ENCODE measurements at places on chromosomes 2 and 18.
A peak's percentile ranks its signal among the peaks of the same experiment; 100 is the strongest.

GRCh38 chr2:187748958-187749357, 194.7 kb upstream of the TFPI start:
- DNase-seq, result no peak

GRCh38 chr2:200393191-200393590, 86.7 kb downstream of the SPATS2L start:
- DNase-seq, result no peak

- no peak for DNase-seq
Measured at GRCh38 chr2:144323946-144324345, 196.0 kb downstream of the ZEB2 start.

- DNase-seq, result no peak
Measured at GRCh38 chr2:233892793-233893192, 24.4 kb upstream of the TRPM8 start.

- no peak for DNase-seq
Measured at GRCh38 chr2:117618607-117619006, 195.9 kb upstream of the DDX18 start.

DNA sequence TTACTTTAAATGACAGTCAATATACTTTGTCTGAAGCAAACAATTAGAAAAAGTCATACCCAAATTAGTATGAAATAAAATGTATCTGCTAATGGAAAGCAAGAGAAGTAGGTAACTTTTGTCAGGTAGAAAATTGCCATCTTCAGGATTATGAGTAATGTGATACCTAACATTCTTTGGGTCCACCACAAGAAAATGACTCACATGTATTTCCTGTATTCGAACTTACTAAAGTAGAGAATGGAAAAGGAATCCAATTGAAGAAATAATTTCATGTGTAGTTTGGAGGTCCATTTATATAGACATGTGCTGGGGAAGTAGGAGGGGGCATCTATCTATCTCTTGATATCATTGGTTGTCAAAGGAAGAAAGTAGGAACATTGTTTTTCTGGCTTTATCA, 636.2 kb upstream of the CHAC2 start:
- DNase-seq, result no peak

- no peak for DNase-seq
Measured at GRCh38 chr2:216789081-216789480, 70.8 kb downstream of the TNP1 start.

- peak; percentile 26 for DNase-seq
Measured at GRCh38 chr2:43073401-43073825, 153.0 kb downstream of the ZFP36L2 start.

GRCh38 chr2:187390891-187391290, 57.2 kb downstream of the CALCRL start:
- no peak for DNase-seq

DNA sequence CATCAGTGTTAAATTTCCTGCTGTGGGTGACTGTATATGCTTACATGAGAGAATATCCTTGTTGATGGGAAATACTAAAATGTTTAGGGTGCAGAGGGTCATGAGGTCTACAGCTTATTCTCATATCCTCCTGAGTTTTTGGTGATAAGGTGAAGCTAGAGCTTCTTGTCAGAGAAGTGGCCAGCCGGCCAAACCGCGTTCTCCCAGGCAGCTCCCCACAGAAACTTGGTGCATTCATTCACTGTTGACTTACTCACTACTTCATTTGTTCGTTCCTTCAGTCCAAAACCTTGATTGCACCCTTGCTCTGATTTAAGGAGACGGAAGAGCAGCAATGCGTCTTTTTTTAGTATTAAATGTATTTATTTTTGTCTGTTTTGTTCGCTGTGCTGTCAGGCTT, 8.7 kb downstream of the SNED1 start:
- no peak for DNase-seq

DNA sequence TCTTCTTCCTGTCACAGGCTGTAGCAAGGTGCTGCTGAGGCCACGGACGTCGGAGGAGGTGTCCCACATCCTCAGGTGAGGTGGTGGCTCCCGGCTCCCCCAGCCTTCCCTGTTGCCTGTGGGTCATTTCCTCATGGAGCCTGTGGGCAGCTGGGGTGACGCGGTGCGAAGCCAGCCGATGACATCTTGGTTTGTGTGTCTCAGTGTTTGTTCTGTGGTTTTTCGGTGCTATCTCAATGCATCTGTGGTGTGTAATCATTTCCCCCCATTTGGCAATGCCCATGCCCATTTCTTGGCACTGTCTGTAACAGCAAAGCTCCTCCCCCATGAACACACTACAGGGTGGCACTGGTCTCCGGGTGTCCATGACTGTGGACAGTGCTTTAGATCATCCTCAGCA, 6.6 kb downstream of the D2HGDH start:
- peak; percentile 72 for DNase-seq

DNA sequence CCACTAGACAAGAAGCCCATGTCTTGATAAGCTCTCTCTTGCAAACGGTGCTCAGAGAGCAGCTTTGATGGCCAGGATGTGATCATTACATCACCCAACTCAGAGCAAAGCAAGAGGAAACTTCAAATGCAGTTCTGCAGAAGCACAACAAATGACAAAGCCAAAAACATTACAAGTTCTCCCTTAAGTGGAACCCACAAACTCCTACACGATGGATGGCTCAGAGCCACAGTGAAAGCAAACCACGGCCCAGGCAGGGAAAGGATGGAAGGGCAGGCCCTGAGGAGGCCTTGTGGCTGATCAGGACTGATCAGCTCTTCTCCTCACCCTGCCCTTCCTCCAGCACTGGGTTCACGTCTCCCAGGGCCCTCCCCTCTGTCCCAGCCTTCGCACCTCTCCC, 326.4 kb downstream of the EIPR1 start:
- DNase-seq, result no peak

- no peak for DNase-seq
Measured at GRCh38 chr2:197793456-197793855, 8.3 kb upstream of the BOLL start.

GRCh38 chr18:13241893-13242175, 23.3 kb downstream of the LDLRAD4 start:
- DNase-seq, result no peak

DNA sequence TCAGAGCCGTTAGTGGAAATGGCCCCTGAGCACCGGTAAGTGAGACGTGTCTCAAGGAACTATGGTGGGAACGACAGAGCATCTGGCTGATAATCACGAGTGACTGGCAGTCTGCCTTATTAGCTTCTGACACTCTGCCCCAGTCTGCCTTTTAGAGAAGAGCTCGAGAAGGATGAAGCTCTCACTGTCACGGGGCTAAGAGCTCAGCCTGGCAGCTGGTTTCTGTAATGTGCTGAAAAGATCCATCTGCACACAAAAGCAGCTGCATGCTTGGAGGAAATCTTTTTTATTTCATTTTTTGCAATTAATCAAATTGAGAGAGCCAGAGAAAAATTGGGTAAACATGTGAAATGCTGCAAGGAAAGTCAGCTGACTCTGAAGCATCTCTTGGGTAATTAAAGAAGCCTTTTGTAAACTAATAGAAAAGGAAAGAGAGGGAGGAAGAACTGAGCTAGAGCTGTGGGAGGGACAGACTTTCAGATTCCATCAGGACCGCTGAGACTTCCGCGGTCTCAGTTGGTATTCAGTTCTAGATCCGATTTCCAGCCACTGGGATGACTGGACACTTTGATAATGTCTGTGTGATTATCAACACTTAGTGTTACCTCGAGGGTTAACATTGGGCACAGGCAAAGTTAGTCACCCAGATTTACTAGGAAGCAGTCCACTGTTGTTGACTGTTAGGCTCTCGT, 24.4 kb downstream of the MBP start:
- peak; percentile 92 for DNase-seq

- no peak for DNase-seq
Measured at GRCh38 chr2:133344849-133345248, 223.4 kb downstream of the NCKAP5 start.

- peak; percentile 87 for DNase-seq
Measured at GRCh38 chr2:86358957-86359356, 21.5 kb upstream of the REEP1 start.

DNA sequence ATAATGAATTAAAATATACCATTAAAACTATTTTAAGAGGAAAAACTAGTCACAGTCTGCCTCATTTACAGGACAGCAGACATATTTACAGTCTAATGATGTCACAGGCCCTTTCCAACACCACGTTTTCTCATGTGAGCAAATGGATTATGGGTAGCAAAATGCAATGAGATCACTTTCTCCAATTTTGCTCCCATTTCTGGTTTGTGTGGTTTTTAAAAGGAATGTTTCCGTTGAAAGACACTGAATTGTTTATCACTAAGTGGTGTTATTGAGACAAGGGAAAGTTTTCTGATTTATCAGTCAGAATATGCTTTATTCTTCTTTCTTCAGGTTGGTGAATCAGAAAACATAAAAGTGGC, 11.4 kb upstream of the NR4A2 start:
- no peak for DNase-seq

GRCh38 chr18:9539283-9539682, 64.0 kb downstream of the RALBP1 start:
- DNase-seq, result no peak

GRCh38 chr18:70931942-70932814, 643.3 kb downstream of the SOCS6 start:
- DNase-seq, result peak; percentile 21

DNA sequence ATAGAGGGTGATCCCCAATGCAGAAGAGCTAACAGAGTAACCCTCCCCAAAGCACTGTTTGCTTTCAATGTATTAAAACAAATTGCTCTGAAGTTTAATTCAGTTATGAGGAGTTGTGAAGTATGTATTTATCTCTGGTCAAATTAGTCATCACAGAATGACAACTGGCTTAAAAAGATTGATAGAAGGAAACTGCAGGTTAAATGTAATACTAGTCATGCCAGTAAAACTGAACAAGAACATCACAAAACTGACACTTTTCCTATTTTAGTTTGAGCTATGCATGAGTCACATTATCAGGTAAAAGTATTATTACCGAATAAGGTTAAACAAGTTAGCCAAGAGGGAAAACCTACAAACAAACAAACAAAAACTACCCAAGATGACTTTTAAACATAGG, 99.0 kb upstream of the ACVR1C start:
- DNase-seq, result no peak

- no peak for DNase-seq
Measured at GRCh38 chr2:111249806-111250205, 129.1 kb downstream of the BCL2L11 start.

- DNase-seq, result peak; percentile 64
Measured at GRCh38 chr2:38264396-38265221, 112.5 kb downstream of the ATL2 start.

DNA sequence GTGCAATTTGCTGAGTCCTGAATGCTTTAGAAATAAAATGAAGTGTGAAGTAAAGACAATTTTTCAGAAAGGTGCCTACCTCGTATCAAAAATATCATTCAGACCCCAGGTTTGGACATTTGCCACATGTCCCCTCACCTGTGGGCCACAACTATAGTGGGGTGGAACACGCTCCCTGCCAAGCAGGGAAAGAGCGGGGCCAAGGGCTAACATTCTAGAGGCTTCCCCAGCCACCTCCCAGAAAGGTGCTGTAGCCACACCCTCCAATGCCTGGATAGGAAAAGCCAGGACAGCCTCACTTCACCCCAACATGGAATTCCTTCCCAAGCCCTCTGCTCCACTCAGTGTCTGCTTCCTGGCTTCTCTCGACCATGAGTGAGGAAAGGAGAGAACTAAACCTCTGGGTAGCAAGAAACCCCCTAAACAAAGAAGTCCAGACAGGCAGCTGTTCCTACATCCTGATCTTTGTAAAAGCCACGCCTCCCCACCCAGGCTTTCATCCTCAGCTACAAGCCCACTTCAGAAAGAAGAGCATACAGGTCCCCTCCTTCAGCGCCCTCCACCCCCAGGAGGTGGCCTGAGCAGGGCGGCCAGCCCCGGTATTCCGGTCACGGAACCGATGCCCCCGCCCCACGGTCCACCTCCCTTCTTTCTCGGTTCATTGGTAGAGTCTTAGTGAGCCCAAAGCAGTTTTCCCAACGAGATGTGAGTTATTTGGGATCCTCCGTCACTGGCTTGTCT, 2.1 kb downstream of the COL6A3 start:
- DNase-seq, result no peak

- DNase-seq, result no peak
Measured at GRCh38 chr18:490024-490366, 10.5 kb downstream of the COLEC12 start.

GRCh38 chr2:105121434-105121833, 83.6 kb downstream of the MRPS9 start:
- DNase-seq, result no peak

- no peak for DNase-seq
Measured at GRCh38 chr2:13056259-13056843, 339.6 kb downstream of the TRIB2 start.

DNA sequence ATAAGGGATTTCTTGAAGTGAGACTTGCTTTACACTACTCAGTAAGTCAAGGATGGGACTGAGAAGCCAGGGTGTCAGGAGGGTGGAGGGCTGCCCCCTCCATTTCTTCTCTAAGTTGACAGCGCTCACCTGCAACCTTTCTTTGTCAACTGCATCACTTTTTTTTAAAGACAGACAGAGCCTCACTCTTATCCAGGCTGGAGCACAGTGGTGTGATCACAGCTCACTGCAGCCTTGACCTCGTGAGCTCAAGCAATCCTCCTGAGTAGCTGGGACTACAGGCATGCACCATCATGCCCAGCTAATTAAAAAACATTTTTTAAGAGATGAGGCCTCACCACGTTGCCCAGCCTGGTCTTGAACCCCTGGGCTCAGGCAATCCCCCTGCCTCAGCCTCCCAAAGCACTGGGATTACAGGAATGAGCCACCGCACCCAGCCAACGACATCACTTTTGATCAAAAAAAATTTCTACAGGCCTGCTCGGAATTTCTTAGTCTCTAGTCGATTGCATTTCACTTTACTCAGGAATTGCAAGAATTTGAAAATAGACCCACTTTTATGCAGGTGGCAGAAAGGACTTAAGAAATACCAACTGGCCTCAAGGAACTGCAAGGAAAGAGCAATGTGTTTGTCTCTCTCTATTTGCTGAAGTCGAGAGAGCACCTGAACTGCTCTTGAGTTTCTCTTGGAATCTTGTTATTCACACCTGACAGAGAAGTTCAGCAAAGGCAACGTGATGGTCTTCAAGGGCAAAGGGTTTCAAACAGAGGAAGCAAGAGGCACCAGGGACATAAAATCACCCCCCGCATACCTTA, 101.4 kb downstream of the MYOM1 start:
- no peak for DNase-seq

GRCh38 chr2:134917888-134918525, 615 bp upstream of the CCNT2 start:
- DNase-seq, result no peak

- DNase-seq, result no peak
Measured at GRCh38 chr2:145919477-145919876, 1399.6 kb upstream of the ZEB2 start.

DNA sequence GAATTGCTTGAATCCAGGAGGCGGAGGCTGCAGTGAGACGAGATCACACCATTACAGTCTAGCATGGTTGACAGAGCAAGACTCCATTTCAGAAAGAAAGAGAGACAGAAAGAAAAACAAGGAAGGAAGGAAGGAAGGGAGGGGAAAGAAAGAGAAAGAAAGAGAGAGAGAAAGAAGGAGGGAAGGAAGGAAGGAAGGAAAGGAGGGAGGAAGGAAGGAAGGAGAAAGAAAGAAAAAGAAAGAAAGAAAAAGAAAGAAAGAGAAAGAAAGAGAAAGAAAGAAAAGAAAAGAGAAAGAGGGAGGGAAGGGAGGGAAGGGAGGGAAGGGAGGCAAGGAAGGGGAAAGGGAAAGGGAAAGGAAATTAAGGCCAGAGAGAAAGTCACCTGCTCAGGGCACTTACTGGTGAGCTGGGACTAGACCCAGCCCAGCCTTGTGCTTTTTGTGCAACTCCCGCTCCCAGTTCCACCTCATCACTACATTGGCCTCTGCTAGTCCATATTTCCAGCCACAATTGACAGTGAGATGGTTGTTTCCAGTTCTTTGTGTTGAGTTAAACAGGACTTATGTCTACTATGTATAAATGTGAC, 35.7 kb downstream of the MOGAT1 start:
- no peak for DNase-seq

GRCh38 chr2:9288233-9288632, 81.6 kb downstream of the ASAP2 start:
- peak; percentile 71 for DNase-seq

All from suppressor macrophage treated with lipopolysaccharide for 4 hours (primary cell).